ENCODE measurements at places on chromosomes 3 and 15.

DNA sequence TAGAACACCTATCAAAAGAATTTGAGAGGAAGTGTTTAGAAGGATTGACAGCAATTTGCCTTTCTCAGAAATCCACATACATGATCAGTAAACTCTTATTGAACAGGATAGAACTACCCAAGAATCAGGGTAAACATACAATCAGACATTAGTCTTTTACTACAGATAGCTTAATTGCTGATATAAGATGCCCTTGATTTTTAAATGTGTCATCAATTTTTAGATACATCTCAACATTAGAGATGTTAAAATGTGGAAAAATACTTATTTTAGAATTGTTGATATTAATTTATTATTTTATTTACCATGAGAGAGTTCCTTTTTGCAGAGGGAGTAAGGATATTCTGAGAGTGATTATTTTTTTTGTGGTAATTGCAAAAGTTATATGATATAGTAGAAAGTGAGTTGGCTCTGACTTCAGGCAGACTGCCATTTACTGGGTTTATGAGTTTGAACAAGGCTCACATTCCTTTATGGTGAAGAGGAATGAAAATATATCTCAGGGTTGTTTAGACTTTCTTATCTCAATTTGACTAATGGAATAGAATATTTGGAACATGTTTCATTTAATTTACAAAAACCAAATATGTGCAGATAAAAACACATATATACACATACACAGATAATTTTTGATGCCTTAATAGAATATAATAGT, 302.8 kb upstream of the GOLIM4 start:
- no peak for DNase-seq

- DNase-seq: no peak
These were observed 41.8 kb downstream of the IQCB1 start for GRCh38 chr3:121793078-121793477.

DNA sequence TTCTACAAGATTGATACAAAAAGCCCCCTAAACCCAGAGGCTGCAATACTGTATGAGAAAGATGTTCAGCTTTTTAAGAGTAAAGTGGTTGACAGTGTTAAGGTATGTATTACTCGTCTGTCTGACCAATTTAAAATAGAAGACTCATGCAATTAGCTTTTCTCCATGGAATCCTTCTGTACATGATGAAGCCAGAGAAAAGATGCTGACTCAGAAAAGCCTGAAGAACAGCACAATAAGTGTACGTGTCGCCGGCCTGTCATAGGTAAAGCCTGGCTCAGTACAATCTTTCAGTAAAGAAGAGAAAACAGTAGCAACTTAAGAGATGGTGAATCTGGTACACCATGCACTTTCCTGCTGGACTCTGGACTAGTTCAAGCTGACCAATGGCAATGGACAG, 16.4 kb downstream of the NEK4 start:
- no peak for DNase-seq

GRCh38 chr3:29764041-29764440, 483.2 kb downstream of the RBMS3 start:
- no peak for DNase-seq

DNA sequence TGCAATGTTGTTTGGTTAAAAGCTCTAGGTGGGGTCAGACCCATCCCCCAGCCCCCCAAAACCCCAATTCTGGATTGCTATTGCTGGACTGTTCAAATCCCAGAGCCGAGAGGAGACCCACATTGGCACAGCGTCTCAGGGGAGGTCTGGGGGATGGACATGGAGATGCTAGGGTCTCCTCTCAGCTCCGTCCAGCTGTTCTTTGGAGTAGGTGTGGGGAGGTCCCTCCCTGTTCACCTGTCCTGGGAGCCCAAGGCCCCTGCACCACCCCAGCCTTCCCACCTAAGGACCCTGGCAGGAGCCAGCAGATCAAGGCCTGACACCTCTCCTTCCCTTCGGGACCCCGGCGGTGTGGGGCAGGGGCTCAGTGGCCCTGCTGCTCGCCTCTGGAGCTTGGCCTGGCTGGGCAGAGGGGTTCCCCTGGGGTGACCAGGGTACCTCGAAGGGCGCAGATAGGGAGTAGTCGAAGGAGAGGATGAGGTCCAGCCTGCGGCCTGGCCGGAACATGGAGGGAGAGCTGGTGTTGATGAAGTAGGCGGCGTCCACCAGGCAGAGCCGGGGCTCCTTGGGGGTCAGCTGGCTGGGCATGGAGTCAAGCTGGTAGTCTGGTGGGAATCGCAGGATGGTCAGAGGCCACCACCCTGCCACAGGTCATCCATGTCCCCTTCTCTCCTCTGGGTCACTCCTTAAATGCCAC, 23.9 kb downstream of the PLA2G4D start:
- DNase-seq: no peak

DNA sequence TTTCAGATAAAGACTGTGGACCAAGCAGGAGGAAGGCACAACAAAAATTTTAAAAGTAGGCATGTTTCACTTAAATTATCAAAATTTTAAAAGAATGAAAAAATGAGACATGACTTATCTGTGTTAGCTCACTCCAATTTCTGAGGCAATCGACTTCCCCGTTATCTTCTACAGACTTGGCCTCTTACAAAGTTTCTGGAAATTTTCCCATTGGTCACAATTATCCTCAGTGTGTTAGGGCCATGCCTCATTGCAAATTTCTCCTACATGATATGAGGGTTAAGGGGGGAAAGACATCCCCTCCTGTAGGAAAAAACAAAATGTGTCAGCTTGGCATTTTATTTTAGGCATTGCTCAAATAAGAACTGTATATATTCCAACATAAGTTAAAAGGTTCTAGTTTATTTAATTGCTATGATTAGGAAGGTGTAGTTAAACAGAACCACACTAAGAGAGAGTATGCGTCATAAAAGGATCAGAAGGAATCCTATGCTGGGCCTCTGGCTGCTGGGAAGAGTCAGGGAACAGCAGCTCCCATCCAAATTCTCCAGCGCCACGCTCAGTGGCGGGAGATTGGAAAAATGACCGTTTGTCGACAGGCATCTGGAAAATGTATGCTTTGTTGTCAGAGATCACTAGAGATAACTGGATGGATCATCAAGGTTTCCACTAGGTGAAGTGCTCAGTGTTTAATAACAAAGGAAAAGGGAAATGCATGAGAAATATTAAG, 463.6 kb upstream of the NR2F2 start:
- DNase-seq: no peak

- no peak for DNase-seq
These were observed 310.7 kb downstream of the RORA start for GRCh38 chr15:60918234-60918959.

DNA sequence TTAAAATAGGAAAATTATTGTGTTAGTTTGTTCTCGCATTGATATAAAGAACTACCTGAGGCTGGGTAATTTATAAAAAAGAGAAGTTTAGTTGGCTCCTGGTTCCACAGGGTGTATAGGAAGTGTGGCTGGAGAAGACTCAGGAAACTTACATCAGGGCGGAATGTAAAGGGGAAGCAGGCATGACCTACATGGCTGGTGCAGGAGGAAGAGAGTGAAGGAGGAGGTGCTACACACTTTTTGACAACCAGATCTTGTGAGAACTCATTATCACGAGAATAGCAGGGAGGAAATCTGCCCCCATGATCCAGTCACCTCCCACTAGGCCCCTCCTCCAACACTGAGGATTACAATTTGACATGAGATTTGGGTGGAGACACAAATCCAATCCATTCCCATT, 490.7 kb downstream of the RBMS3 start:
- DNase-seq: no peak

GRCh38 chr15:52019394-52020220, 588 bp downstream of the MAPK6 start:
- DNase-seq: peak; percentile 90

GRCh38 chr15:30827625-30828303, 76.0 kb upstream of the FAN1 start:
- DNase-seq: no peak

- no peak for DNase-seq
These were observed 11.6 kb upstream of the CLPX start for GRCh38 chr15:65196637-65197336.

GRCh38 chr3:42610976-42611375, 10.5 kb downstream of the NKTR start:
- no peak for DNase-seq

All from RPMI8226 (cell line).